ENCODE measurements at places on chromosomes 11 and 22.

GRCh38 chr22:48688366-48688765 is 1139.3 kb downstream of the BRD1 start:
- no peak for DNase-seq

GRCh38 chr22:25511725-25512124 is 52.8 kb upstream of the GRK3 start:
- DNase-seq = no peak

GRCh38 chr11:96167787-96168186 is 175.2 kb downstream of the MAML2 start:
- DNase-seq = no peak

DNA sequence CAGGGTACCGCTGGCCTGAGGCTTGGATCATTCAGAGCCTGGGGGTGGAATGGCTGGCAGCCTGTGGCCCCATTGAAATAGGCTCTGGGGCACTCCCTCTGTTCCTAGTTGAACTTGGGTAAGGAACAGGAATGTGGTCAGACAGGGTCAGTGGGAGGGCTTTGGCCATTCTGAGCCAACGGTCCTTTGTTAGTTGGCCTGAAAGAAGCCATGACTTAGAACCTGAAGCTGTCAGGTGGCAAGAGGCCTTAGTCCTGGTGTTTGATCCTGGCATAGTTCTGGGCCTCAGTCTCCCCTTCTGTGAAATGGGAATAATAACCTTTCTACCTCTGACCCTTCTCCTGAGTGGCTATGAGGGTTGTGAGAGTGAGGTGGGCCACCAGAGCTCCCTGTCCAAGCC is 8.3 kb downstream of the PGAP2 start:
- DNase-seq = no peak

- DNase-seq = no peak
Measured at GRCh38 chr11:82521427-82521826, 212.2 kb downstream of the FAM181B start.

GRCh38 chr11:128670631-128671030 is 23.2 kb upstream of the FLI1 start:
- no peak for DNase-seq

- no peak for DNase-seq
Measured at GRCh38 chr22:29206372-29207242, 911 bp downstream of the EMID1 start.

DNA sequence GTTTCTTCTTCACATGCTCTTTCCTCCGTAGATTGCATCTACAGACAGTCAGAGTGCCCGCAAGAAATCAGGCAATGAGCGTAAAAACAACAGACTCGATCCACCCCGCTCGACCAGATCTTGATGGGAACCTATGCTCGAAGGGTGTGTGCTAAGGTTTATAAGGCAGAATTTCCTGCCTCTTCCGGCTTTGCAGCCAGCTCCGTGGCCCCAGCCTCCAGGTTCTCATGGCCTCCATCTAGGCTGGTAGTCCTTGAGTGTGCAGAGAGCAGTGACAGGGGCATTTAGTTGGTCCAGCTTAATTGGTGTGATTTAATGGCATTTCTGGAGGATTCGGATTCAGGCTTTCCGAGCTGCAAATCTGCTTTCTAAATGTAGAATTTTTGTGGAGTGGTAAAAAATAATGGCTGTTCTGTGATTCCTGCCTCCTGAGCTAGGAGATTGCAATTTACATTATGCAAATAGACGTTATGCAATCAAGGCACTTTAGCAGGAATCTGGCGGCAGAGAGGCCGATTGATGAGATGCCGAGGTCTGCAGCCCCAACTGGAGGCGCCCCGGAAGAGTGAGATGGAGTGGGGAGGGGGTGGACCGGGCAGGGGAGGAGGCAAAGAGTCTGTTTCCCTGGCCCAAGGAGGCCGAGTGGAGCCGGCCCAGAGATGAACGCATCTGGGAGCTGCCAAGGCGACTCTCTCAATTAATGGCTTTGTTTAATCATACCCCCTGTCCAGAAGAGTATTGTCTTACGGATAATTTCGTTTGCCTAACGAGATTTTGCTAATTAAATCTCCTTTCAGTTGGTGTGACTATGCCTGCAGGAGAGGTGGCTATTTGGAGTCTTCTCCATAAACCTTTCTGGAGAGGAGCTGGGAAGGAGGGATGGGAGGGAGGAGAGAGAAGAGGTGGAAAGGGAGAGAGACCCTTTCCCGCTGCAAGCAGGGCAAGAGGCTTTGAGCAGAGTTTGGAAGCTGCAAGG is 75.3 kb downstream of the PKNOX2 start:
- DNase-seq = no peak

- no peak for DNase-seq
Measured at GRCh38 chr11:82996966-82997606, 74.6 kb downstream of the RAB30 start.

DNA sequence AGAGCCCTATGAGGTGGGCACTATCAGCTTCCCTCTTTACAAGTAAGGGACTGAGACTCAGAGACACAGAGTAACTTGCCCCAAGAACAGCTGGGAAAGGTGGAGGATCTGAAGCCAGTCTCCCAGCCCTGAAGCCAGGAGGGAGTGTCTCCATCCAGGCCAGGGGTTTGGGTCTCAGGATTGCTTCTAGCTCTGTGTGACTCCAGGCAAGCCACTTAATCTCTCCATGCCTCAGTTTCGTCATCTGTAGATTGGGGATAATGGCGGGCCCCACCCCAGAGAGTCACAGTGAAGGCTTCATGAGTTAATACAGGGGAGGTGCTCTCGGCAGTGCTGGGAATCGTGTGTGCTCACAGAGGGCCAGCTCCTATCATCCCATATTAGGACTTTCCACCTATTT is 10.5 kb downstream of the MAP4K2 start:
- DNase-seq = no peak

- DNase-seq = no peak
Measured at GRCh38 chr22:49786976-49787706, 40.5 kb downstream of the BRD1 start.

DNA sequence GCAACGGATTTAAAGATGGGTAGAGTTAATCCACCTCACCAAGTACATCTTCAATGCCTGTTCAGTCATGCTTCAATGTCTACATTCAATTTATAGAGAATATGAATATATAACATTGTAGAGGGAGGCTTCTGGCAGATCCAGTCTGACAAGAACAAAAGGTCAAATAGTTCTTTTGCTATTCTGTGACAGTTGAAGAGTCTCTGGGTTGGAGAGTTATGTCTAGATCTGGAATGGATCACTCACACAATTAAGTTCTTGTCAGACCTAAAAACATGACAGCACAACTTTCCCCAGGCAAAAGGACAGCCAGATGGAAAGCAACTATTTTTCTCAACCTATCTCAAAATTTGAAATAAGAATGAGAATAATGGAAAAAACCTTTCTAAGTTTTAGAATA is 15.3 kb upstream of the GAB2 start:
- no peak for DNase-seq

DNA sequence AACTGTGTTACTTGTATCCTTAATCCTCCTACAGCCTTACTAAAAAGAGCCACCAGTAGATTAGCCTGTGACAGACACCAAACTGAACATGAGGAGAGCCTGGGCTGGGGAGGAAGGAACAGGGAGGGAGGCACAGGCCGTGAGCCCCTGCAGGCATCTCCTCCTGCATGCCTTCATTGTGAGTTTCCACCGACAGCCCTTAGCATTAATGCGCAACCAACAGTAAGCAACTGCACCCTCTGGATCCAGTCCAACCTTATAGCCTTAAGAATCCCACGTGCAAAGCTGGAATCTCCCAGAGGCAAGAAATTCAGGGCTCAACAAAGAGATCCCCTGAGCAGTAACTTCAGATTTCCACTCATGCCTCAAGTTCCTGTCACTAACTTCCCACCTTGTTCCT is 84.6 kb downstream of the ETS1 start:
- no peak for DNase-seq

DNA sequence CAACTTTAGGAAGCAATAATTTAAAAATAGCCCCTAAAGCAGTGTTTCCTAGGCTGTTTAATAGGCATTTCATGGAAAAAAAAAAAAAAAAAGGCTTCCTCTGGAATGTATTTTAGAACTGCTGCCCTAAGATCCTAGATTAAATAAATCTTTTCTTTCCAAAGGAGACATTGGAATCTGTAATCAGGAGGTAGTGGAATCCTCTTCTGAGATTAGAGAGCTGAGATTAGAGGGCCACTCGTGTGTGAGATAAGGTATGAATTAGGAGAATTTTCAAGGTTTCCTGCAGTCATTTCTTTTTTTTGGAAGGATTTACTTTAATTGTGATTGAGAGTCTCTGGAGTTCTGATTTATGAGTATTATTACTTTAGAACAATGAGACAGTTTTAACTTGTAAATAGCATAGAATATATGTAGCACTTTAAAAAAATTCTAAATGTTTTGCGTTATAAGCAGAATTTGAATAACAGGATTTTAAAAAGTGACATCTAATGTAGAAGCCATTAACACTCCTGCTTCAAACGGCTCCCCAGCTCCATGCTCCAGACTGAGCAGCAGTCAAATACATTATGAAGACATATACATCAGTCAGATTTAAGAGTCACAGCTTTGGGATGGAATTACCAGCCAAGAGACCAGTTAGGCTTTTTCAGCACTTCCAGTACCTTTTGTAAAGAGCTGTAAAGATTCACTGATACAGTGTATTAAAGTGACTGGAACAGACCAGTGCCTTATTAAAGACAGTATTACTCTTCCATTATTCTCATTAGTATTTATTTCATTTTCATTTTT is 5.0 kb downstream of the EED start:
- DNase-seq = no peak
